ENCODE measurements at places on chromosomes 7 and 10.

DNA sequence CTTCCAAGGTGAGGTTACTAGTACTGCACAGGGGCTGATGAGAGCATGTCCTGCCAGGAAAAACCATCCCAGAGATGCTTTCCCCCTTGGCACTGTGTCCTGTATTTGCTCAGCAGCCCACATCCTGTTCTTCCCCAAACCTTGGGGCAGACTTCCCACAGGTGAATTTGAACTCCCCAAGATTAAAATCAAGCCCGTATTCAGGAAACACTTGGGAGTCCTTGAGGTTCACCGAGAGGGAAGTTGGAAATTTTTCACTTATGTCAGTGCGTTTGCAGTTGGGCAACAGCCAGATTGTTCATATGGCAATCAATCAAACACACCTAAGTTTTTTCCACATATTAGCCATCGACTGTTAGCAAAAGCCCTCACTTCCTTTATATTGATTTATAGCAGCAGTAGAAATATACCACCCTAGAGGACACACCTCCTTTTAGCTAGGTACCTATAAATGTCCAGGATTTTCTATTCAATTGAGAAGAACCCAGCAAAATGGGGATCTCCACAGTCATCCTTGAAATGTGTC, at the start of gene DMBT1:
Gene DMBT1, plus strand, starts transcription at position 476 of the 526 bp plus-strand sequence. Its CDS starts 17 bp downstream, at position 493.
- DNase-seq = no peak

DNA sequence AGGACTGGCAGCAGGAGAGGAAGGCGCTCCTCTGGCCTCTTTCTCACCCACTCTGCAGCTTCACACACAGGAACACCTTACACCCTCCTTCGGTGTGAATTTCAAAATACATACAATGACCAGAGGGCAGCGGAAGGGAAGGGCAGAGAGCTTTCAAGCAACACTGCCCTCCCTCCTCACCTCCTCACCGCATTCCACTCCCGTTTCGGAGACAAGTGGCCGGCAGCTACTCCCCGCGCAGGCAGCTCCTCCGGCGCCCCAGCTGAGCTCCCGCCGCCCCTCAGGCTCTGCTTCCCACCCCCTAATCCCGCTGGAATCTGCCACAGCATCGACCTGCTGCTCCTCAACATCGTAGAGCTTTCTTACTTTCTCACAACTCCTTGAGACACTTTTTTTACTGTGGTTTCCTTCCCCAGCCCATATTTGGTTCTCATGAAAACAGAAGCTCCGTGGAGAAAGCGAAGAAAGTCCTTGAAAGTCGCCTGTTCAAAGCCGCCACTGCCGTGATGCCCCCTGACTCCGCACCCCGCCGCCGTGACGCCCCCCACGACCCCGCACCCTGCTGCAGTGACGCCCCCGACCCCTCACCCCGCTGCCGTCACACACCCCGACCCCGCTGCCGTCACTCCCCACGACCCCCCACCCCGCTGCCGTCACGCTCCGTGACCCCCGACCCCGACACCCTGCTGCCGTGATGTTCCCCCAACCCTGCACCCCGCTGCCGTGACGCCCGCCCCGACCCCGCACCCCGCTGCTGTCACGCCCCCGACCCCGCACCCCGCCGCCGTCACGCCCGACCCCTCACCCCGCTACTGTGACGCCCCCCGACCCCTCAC, 14.6 kb upstream of the GPER1 start:
- DNase-seq = no peak

- no peak for DNase-seq
Measured at GRCh38 chr10:47021850-47022249, 110.6 kb downstream of the PTPN20 start.

GRCh38 chr7:31105256-31105950, 53.3 kb downstream of the ADCYAP1R1 start:
- DNase-seq = no peak

- DNase-seq = no peak
Measured at GRCh38 chr10:62471711-62472110, 97.5 kb downstream of the ZNF365 start.

DNA sequence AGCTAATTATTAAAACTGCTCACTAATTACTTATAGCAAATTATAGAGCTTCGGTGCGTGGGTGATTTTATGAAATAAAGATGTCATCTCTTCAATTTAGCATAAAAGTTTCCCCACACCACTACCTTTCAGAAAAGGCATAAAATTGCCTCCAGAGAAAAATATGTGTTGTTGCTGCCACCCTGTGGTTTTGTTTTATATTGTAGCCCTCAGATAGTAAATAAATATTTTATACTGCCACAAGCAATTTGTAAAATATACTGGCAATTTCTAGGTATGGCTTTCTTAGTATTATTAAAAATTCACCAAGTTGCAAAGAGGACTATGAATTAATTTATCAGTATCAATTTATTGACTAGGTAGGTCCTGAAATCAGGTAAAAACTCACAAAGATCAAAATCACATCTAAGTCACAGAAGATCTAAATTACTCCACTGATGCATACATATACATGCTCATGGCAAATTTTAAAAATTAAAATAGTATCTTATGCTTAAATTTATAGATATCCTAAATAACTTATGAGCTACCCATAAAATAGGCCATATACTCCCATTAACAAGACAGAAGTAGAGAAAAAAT, 26.5 kb downstream of the ASNS start:
- no peak for DNase-seq

- no peak for DNase-seq
Measured at GRCh38 chr10:5809527-5810154, 3.6 kb downstream of the GDI2 start.

DNA sequence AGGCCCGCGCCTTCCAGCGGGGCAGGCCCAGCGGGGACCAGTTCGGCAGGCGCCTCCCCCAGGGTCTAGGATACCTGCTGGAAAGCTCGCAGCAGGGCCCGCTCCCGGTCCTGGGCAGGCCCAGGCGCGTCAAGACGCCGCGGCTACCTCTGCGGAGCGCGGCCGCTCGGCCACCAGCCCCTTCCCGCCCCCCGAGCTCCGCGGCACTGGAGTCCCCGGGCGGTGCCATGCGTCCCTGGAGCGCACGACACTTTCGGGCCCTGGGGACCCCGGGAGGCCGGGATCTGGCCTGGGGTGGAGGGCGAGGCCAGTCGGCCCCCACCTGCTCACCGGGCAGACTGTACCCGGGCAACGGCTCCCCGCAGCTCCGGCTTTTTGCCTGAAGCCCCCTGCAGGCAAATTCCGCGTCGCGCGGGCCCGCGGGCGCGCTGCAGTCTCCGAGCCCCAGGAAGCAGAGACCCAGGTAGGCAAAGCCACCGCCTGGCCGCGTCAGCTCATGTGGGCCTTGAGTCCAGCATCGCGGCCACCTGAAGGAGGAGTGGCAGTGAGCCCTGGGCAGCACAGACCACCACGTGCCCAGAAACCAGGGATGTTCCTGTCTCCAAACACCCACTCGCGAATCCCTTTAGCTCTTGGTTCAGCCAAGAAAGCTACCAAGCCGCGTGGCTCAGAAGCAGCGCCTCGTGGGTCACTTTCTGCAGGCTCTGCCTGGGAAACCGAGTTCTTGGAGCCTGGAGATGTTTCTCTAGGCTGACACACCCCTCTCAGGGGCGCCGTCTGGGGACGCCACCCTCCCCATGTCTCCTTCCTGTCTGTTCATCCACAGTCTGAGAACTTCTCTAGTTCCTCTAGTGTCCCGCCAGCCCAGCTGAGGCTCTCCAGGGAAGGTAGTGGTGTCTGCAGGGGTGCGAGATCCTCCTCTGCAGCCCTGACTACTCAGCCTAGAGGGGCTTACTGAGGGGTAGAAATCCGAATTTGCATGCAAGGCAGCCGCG, 46.1 kb upstream of the APBB1IP start:
- DNase-seq = no peak

- DNase-seq = no peak
Measured at GRCh38 chr7:137545059-137545716, 201.7 kb upstream of the PTN start.

DNA sequence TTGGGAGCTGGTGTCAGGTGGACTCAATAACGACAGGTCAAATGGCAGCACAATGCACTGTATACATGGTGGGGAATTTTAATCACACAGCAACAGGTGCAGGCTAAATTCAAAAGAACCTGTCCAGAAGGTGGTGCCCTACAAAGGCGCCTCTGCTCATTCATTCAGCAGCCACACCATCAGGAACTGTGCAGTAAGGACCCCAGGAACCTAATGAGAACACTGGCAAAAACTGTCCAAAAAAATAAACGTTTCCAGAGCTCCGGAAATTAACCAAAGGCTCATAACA, 21.9 kb upstream of the CRYGN start:
- DNase-seq = no peak

DNA sequence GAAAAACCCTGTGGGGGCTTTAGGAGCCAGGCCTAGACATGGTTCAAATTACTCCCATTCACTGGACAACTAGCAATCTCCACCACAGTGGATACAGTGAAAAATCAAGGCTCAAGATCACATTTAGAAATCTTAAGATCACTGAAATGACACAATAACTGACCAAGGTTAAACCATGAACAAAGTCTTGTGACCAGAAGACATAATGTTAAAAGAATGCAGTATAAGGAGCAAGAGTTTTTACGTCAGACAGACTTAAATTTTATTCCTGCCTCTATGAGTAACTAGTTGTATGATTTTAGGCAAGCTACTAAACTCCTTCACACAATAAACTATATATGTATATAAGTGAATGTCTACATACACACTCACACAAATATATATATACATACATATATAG, 68.5 kb downstream of the MICU1 start:
- no peak for DNase-seq

GRCh38 chr7:14048889-14049288, 59.4 kb upstream of the ETV1 start:
- DNase-seq = no peak

GRCh38 chr10:103872137-103872931, 17.0 kb upstream of the SH3PXD2A start:
- DNase-seq = no peak

DNA sequence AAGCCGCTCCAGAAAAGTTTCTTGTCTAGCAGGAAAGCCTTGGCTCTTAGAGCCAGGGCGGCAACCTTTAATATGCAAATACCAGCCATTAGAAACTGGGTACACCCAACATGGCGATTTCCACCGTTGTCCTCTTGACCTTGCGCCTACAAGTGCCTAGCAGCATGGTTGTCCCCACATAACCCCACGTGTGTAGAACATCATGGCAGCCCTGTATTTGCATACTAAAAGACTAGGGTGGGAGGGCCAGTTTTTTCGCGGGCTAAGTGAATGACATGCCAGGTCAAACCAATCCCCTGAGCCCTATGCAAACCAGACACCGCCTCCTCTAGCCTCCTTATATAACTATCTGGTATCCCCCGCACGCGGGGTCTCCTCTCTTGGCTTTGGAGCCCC, 58.4 kb upstream of the FZD8 start:
- DNase-seq = peak; percentile 54

GRCh38 chr10:19705250-19705649, 111.0 kb upstream of the PLXDC2 start:
- no peak for DNase-seq

DNA sequence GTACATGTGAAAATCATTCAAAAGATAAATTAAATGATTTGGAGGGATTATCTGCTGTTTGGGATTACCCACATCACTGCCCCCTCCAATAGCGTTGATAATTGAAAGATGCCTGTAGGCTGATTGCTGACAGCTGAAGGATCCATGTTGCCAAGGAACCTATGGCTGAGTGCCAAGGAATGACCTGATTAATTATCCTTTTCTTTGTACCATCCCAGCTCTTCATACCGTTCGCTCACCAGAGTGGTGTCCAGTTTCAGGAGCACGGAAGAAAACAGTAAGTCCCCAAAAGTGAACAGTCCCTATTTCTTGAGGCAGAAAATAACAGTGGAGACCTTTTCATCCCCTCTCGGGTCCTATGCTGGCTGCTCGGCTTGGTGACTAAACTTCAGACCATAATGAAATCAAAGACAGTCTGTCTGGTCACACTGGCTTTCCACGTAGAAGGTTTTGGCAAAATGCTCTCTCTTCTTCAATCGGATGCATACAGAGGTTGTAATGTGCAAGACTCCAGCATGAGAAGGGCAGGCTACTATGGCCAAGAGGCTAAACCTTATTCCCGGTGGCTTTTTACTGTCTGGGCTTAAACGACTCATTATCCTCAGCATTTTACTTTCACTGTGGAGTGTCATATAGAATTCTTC, 108.8 kb downstream of the SPAG6 start:
- no peak for DNase-seq

DNA sequence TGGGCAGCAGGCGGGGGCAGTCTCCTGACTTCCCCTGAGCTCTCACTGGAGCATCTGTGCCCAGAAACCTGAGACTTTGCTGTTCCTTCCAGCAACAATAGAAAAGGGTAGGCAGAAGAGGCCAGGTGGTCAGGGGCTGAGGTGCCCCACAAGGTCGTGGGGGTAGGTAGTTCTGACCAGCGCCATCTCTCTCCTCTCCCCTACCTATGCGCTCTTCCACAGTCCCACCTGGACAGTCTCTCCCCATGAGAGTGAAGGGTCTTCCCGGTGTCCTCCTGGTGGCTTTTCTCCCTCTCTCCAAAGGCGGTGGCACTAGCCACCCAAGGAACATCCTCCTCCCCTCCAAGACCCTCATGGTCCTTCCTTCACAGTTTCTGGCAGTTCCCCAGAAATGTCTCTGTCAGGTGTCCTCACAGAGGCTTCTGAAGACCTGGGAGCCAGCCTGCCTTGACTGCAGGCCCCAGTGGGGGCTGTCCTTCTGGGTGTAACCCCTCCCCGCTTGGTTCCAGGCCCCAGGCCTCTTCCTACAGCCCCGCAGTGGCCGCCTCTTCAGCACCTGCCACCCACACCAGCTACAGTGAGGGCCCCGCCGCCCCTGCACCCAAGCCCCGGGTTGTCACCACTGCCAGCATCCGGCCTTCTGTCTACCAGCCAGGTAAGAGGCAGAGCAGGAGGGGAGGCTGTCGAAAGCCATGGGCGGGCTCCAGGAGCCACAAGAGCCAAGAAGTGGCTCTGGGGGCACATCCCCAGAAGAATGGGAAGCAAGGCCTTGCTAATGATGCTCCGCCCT, 41.3 kb downstream of the LDB3 start:
- DNase-seq = no peak

DNA sequence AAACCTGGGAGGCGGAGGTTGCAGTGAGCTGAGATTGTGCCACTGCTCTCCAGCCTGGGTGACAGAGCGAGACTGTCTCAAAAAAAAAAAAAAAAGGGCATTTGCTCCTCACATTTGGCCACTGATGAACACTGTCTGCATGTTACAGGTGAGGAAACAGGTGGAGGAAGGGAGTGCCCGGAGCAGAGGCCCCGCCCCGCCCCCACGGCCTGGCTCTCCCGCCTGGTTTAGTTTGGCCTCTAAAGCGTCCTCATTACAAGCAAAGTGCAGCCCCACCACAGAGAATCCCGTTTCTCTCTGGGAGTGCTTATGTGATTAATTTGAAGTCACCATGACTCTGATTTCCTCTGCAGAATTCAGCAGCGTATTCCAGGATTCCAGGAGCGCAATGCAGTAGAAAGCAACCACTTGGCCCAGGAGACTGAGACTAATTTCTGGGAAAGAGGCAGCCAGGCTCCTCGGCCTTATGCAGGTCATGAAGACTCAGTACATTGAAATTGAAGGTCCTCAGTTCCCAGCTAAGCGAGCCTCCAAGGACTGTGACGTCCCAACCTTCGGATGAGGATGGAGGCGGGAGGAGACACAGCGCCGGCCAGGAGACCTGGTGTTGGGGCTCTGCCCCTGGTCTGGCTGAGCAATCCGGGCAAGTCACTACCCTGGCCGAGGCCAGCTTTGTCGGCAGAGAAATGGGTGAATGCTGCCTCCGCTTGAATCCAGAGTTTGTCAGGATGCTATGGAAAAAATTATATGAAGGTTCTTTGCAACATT, 44.7 kb downstream of the RBM17 start:
- DNase-seq = no peak

- peak; percentile 40 for DNase-seq
Measured at GRCh38 chr7:43905956-43906330, 453 bp downstream of the URGCP start.

GRCh38 chr7:77354914-77355313, 61.2 kb downstream of the GSAP start:
- no peak for DNase-seq
